ENCODE measurements at places on chromosomes 7 and 10. TPM values are rescaled to one million over a fixed set of nuclear protein-coding genes. Genes with fewer than 3 reads are reported as not detected.
A peak's percentile ranks its signal among the peaks of the same experiment; 100 is the strongest.

The HECW1 gene
- 10.5 TPM for total RNA-seq

The STEAP2 gene
- 17.4 TPM for total RNA-seq

The FRMPD2 gene
- 0.07 TPM for total RNA-seq

The TBXAS1 gene
- 1.1 TPM for total RNA-seq

The ANKRD2 gene
- not detected for total RNA-seq

The LRRC4 gene
- total RNA-seq = 13.4 TPM

The PLAU gene
- total RNA-seq = 23.8 TPM

The LIPJ gene
- total RNA-seq = not detected

The EGR2 gene
- 2.1 TPM for total RNA-seq

GRCh38 chr7:29086545-29086944, 59.8 kb downstream of the CPVL start:
- no peaks in the 10 kb centered on the region for H3K27me3 ChIP-seq
- no peak overlapping the region for H3K27ac ChIP-seq
- H3K4me3 ChIP-seq = no peak overlapping the region
- H3K4me1 ChIP-seq = no peaks in the 10 kb centered on the region
- no peak for DNase-seq

GRCh38 chr7:114033475-114033874, 114.7 kb upstream of the PPP1R3A start:
- H3K4me1 ChIP-seq = no peaks in the 10 kb centered on the region
- H3K36me3 ChIP-seq = no peaks in the 10 kb centered on the region
- H3K27ac ChIP-seq = no peak overlapping the region

DNA sequence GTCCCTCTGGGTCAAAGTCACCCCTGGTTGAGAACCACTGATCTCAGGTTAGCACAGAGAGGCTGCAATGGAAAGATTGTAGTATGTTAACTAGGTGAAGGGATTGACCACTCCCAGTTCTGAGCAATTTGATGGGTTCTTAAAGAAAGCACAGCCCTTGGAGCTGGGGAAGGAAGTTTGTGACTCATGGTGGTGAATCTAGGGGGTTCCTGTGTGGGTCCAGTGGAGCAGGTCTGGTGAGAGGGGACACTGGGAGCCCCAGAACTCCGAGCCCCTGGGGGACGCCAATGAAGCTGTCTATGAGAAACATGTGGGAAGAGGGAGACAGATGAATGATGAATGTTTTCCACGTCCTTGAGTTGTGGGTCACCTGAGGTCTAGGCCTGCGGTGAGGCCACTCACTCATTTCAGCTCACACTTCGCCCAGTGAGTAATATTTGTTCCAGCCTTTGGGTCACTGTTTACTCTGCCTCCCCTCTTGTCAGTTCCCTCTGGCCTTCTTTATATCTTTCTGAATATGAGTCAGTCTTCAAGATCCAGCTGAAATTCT, 341.9 kb downstream of the LRMDA start:
- no peak overlapping the region for H3K4me3 ChIP-seq
- no peak overlapping the region for H3K27ac ChIP-seq
- H3K27me3 ChIP-seq = no peaks in the 10 kb centered on the region
- DNase-seq = no peak
- no peaks in the 10 kb centered on the region for H3K36me3 ChIP-seq

DNA sequence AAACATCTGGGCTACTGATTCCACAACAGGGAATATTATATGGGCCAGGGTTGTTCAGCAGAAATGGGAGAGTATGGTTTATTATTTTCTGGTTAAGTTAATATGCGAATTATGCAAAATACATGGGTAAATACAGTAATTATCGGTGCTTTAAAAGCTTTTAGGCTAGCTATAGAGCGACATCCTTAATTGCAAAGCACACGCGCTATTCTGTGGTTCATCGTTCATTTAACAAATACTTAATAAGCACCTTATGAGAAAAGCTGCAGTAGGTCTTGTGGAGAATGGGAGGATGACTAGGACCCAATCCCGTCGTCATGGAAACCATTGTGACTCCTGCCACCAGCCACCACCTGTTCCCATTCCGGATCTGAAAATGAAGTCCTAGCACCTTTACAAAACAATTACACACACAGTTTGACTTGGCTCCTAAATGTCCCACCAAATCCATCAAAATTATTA, 623 bp upstream of the CEP41 start:
- H3K4me1 ChIP-seq = peaks cover 5% of the 10 kb centered on the region
- peak overlapping the region; percentile 33 for H3K4me3 ChIP-seq
- H3K27ac ChIP-seq = peak overlapping the region; percentile 65
- no peaks in the 10 kb centered on the region for H3K36me3 ChIP-seq

DNA sequence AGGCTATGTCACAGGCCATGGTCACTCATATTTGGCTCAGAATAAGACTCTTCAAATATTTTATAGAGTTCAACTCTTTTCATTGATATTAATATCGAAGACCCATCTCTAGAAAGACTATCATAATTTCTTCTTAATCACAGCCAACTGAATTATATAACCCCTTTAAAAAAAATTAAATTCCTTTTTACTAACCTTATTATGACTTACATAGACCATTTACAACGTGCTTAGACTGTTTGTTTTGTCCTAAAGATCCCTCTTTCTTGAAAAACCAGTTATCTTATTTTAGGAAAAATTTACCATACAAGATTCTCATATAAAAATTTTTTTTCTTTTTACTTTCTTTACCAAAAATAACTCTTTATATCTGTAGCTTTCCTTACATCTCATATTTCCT, 10.2 kb upstream of the TMEM254 start:
- H3K4me1 ChIP-seq = peaks cover 5% of the 10 kb centered on the region
- no peak overlapping the region for H3K27ac ChIP-seq
- no peaks in the 10 kb centered on the region for H3K27me3 ChIP-seq
- H3K36me3 ChIP-seq = no peaks in the 10 kb centered on the region

- H3K36me3 ChIP-seq = peaks cover 7% of the 10 kb centered on the region
- no peak overlapping the region for H3K27ac ChIP-seq
- no peak for DNase-seq
- H3K4me3 ChIP-seq = no peak overlapping the region
- no peaks in the 10 kb centered on the region for H3K4me1 ChIP-seq
Observed at GRCh38 chr10:102702742-102703141, 11.5 kb downstream of the ARL3 start.

DNA sequence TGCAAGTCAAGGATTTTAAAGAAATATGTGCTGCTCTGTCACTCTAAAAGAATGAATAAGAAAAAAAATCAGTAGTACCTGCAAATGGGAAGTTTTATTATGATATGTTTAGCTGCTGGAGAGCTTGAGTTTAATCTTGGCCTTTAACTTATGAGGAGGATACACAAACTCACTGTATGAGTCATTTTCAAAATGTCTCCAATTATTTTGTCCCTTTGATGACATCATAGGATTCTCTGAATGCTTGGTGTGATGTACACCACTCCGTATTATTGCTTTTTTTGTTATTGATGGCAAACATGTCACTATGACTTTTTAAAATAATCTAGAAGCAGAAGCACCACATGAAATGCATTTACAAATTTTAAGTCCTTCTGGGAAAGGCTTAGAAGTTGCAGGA, 125.8 kb downstream of the RALA start:
- H3K4me3 ChIP-seq = no peak overlapping the region
- H3K27me3 ChIP-seq = no peaks in the 10 kb centered on the region
- H3K4me1 ChIP-seq = peaks cover under 1% of the 10 kb centered on the region
- H3K27ac ChIP-seq = no peak overlapping the region
- no peak for DNase-seq

DNA sequence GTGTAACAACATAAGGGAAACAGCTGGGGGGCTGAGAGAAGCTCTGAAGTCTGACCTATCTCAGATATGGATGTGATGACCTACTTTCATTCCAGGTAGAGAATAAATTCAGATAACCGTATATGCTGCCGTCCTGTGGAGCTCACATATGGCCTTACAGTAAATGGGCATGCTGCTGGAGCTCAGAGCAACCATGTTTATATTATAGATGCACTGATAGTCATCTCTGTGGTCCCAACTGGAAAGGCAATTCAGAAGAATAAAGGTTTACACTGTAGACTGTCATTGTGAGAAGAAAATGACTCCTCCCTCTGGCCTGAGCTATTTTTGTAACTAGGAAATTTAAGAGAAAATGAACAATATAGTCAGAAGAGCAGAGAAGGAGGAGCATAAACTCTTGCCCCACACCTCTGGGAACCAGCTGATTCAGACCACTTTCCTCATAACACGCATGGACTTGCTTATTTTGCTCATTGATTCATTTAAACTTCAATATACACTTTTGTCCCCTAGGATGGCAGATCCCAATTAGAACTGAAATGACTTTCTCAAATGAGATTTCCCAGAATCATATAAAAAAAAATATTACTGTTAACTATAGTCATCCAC, 69.9 kb upstream of the NXPH1 start:
- no peak for DNase-seq
- H3K27me3 ChIP-seq = no peaks in the 10 kb centered on the region
- peaks cover 3% of the 10 kb centered on the region for H3K4me1 ChIP-seq
- H3K36me3 ChIP-seq = no peaks in the 10 kb centered on the region
- peak overlapping the region; percentile 71 for H3K27ac ChIP-seq

- no peak overlapping the region for H3K27ac ChIP-seq
- H3K27me3 ChIP-seq = no peaks in the 10 kb centered on the region
- peaks cover 9% of the 10 kb centered on the region for H3K4me1 ChIP-seq
- no peak overlapping the region for H3K4me3 ChIP-seq
- no peaks in the 10 kb centered on the region for H3K36me3 ChIP-seq
- DNase-seq = no peak
Observed at GRCh38 chr10:79137300-79137756, 68.6 kb downstream of the ZMIZ1 start.

DNA sequence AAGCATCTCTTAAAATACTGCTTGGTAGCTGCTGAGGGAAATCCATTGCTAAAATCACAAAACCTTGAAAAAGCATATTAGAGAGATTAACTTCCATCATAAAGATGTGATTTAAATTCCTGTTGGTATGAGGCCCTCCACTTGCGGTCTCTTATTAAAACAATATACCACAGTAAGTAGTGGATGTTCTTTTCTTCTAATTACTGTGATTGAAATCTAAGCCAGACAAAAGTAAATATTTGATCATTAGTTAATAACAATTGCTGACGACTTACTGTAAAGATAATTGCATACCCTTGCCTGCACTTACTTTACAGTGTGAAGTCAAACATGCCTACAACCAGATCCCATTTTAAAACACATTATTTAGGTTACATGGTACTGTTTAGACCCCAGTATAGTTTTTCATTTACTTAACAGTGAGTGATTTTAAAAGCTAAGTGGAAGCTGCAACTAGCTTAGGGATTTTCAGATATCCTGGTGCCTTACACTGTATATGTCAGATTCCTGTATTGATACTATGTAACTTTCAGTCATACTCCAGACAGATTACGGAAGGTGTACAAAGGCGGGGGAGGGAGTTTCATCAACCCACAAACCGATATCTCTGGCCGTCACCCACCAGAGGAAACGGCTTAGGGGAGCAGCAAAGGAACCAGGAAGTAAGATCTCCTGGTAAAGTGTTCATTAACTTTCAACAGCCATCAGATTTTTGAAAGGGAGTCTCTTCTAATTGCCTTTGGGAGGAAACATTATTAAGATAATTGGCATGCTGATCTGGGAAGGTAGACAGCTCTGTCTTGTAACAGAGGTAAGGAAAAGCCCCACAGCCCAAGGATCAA, 986 bp downstream of the NRP1 start:
- no peak for DNase-seq
- H3K4me1 ChIP-seq = peaks cover 2% of the 10 kb centered on the region
- peaks cover 21% of the 10 kb centered on the region for H3K27me3 ChIP-seq
- H3K4me3 ChIP-seq = peak overlapping the region; percentile 63
- H3K36me3 ChIP-seq = no peaks in the 10 kb centered on the region

- no peaks in the 10 kb centered on the region for H3K27me3 ChIP-seq
- H3K4me1 ChIP-seq = no peaks in the 10 kb centered on the region
- DNase-seq = no peak
- no peak overlapping the region for H3K4me3 ChIP-seq
- no peak overlapping the region for H3K27ac ChIP-seq
Observed at GRCh38 chr7:131861620-131862346, 305.4 kb upstream of the PODXL start.

GRCh38 chr10:36182606-36183005, 540.5 kb upstream of the FZD8 start:
- peaks cover 4% of the 10 kb centered on the region for H3K27me3 ChIP-seq
- no peak for DNase-seq
- no peak overlapping the region for H3K27ac ChIP-seq

GRCh38 chr10:82267465-82267864, 392.5 kb downstream of the NRG3 start:
- H3K27ac ChIP-seq = no peak overlapping the region
- H3K36me3 ChIP-seq = no peaks in the 10 kb centered on the region

DNA sequence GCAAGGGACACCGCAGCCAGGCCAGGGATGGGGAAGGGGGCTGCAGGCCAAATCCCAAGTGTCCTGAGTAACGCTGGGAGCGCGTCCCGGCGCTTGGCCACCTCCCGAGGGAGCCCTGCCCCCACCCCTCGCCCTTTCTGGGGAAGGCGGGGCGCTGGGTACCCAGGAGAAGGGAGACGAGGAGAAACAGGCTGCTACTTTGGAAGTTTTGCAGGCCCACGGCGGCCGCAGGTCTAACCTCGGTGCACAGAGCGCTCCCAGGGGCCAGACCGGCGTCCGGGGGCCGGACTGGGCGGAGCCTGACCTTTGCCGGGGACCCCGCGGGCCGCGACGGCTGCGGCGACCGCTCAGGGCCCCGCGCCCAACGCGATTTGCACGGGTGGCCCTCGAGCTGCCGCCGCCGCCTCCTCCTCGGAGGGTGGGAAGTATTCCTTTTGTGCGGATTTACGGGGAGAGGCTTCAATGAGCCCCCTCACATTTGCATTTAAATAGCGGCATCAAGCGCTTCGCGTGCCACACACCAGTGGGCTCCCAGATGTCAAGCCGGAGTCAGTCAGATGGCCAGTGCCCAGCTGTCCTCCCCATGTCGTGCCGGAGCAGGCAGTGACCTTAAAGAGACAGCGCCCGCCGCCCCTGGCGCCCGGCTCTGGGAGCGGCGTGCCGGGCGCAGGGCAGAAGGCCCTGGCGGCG, 3.0 kb upstream of the EBF3 start:
- H3K4me1 ChIP-seq = peaks cover 20% of the 10 kb centered on the region
- no peaks in the 10 kb centered on the region for H3K36me3 ChIP-seq
- no peak for DNase-seq
- H3K4me3 ChIP-seq = no peak overlapping the region

DNA sequence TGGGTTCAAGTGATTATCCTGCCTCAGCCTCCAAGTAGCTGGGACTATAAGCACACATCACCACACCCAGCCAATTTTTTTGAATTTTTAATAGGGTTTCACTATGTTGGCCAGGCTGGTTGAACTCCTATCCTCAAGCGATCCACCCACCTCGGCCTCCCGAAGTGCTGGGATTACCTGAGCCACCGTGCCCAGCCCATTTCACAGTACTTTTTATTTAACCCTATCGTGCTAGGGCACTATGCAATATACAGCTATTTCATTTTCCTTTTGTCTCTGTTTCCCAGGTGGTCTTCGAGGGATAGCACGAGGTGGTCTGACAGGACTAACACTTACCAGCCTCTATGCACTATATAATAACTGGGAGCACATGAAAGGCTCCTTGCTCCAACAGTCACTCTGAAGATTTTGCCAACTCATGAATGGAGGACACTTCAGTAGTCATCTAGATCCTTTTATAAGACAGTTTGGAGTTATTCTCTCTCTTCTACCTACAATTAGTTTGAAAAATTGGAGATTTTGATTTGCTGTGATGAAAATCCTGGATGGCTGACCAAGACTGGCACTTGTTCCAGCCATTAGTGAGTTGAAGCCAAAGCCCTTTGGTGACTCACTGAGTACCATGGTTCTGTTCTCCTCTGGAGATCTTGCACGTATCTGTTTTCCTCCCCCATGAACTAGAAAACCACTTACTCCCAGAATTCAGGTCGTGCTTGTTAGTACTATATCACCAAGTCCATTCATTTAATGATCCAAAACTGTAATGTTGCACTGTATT, 27.3 kb downstream of the NCOA4 start:
- no peaks in the 10 kb centered on the region for H3K27me3 ChIP-seq
- no peaks in the 10 kb centered on the region for H3K4me1 ChIP-seq
- no peak overlapping the region for H3K4me3 ChIP-seq
- H3K36me3 ChIP-seq = peaks cover 17% of the 10 kb centered on the region
- H3K27ac ChIP-seq = no peak overlapping the region
